Hippocampal formation (tissue), 2 donors: ENCODE measurements at places on chromosomes 5 and 9.

GRCh38 chr9:98974554-98974953 lies 30.8 kb downstream of the COL15A1 start:
- no peak for DNase-seq

GRCh38 chr9:13860019-13860418 lies 453.9 kb downstream of the NFIB start:
- DNase-seq = no peak

GRCh38 chr9:84999788-85000187 lies 330.3 kb downstream of the NTRK2 start:
- no peak for DNase-seq

- DNase-seq = no peak
Measured at GRCh38 chr9:114164191-114164794, 9.0 kb downstream of the COL27A1 start.

DNA sequence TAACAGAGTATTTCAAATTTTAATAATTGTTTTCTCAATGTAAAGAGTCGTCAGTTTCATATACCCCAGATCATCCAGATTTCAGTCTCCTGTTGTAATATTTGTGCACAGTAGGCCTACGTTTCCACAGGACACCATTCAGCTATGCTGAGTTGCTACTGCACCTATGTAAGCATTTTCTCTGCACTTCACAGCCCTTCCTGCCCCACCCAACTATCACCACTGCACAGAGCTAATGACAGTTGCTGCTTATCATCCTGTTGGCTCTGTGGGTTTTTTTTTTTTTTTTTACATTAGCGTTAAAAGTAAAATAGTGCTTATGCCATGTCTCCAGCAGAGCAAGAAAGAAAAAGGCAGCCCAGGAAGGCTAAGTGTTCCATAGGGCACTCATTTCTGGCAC lies 5.9 kb upstream of the PRKACG start:
- DNase-seq = no peak
